Sciatic nerve (tissue), 2 donors: ENCODE measurements at places on chromosomes 4 and X.

DNA sequence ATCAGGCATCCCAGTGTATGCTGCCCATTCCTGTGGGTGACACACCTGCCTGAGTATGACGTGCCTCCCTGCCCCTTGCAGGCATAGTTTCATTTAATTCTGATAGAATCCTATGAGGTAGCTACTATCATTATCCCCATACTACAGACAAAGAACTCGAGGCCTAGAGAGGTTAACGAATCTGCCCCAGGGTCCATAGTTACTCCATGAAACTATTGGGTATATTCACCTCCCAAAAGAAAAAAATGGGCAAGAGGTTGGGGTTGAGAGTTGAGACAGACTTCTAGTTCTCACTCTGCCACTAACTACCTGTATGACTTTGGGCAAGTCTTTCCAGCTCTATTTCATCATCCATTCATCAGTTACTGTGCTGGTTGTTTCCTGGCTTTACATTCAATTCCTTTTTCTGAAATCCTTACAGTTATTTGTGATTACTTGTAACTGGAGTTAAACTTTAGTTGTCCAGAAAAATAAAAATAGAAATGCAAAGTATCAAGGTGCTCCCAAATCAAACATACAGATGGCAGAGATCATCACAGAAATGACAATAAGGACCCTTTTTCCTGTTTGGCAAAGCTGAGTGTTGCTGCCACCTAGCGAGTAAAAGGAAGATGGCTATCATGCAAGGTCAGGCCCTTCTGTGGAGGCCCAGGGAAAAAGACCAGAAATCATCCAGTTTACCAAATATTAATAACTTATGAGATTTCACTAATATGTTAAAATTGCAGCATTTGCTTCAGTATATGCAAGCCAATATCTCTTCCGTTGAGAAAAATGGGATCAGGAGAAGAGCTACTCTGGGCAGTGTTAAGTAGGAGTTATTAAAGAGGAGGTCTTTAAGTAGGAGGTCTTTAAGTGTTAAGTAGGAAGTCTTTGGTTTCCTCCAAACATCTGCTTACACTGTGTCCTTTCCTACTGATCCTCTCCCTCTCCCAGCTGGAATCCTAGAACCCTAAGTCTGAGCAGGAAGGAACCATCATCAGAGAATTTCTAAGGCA, 17.1 kb upstream of the MAP7D3 start:
- peak; percentile 62 for DNase-seq

GRCh38 chr4:89511776-89512175, 204.2 kb upstream of the GPRIN3 start:
- no peak for DNase-seq

- DNase-seq, result no peak
These were observed 46.6 kb downstream of the TSPAN7 start for GRCh38 chrX:38607976-38608375.

DNA sequence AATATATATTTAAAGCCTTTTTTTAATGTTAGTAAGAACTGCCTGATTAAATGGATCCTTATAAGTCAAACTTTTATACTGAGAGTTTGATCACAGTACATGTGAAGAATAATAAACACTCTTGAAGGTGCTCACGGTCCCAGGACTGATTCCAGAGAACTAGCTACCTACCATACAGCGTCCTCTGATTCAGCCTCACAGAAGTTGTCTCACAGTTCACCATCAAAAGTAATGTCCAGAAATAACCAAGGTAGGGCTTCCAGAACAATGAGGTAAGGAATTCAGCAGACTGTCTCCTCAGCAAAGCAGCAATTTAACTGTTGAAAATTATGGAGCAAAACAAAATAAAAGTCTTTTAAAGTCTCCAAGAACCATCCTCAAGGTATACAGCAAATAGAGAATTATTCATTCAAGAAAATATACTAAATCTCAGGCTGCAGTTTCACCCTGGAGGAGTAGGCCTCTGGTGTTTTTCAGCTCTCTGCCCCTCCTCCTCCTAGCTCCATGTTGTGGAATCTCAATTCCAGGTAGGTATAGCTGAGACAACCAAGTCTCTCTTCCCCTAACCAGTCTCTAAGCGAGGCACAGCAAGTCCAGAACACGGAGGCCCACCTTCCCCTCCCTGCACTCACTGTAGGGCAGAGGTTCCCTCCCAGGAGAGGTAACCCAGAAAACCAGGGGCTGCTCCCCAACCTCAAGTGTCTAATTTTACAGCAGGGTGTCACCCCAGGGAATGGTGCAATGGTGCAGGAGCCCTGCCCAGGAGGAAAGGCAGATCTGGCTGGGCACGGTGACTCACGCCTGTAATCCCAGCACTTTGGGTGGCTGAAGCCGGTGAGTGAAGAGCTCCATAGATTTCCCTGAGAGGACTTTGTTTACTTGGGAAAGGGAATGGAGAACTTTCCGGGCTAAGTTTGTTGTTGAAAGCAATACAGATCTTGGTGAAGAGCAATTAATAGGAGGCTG, 28.6 kb downstream of the FAM241A start:
- DNase-seq, result no peak

DNA sequence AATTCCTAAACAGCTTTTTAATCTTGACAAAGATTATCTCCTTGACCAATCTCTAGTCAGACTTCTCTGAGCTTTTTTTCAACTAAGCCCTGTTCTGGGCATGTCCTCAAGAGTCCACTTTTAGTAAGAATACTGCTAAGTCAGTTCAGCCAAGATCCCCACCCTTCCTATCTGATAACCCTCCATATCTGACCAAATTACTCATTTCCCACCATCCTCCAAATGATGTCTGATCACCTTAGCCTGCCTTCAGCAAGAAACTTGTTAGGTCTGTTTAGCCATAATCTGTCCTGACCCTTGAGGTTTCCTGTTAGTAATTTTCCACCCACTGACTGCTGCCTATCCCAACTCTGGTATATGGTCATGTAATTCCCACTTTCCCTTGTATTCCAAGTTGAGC, 65.2 kb downstream of the FAM13A start:
- no peak for DNase-seq

DNA sequence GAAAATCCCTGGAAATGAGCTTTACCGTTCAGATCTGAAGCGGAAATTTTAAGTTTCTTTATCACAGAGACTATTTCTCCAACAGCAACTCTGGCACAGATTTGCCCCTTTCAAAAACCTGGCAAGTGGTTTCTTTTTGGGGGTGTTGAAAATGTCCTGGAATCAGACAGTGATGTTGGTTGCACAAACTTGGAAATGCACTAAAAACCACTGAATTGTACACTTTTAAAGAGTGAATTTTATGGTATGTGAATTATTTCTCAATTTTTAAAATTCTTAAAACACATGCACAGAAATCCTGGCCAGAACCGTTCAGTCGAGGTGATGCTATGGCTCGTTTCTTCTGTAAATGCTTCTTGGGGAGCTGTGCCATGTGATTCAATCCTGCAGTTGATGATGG, 121.2 kb upstream of the RBPJ start:
- no peak for DNase-seq

DNA sequence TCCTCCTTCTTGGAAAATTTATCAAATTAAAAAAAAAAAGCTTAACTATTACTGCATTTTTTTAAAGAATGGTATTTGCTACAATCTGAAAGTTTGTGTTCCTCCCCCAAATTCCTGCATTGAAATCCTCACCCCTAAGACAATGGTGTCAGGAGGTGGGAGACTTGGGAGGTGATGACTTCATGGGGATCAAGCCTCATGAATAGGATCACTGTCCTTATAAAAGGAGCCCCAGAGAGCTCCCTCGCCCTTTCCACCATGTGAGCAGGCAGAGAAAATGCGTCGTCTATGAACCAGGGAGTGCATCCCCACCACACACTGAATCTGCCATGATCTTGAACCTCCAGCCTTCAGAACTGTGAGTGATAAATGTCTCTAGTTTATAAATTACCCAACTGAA, 38.0 kb downstream of the DHRSX start:
- no peak for DNase-seq

DNA sequence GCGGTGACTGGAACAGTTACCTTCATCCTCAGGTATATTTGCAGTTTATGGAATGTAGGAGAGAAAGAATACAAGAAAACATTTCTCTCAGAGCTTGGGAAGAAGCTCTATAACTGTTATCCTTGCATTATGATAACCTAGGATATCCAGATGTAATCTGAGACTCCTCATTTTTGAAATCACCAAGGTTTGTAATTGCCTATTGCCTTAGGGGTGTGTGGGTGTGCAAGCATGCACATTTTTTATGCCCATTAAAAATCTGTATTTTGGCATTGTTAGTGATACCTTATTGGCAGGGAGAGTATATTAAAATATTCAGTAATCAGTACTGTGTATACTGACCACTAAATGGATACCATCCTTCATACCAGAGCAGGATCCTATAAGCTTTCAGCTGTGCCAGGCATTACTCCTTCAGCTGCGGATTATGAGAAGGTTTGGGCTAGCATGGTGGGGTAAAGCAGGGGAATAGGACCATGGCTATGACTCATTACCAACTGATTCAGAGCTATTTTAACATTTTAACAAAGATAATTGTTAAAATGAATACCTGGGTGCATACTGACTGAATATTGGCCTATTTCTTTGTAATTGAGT, 8.3 kb downstream of the SEC24B start:
- DNase-seq, result no peak

DNA sequence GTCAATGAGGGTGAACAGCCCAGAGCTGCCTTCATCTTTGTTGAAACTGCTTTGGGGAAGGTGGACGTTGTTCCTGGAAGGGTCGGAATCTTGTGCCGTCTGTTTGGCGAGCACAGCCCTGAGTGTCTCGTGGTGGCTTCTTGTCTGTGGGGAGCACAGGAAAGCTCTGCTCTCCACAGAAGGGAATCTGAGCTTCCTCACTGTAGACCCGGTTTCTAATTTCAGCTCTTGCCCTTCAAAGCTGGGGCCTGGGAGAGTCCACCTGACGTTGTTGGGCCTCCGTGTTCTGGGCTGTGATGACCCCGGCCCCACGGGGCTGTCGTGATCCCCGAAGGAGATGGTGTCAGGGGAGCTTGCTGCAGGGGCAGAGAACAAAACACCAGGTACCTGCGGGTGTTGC, 47.5 kb downstream of the SORCS2 start:
- DNase-seq, result no peak

GRCh38 chr4:139567159-139567870, 11.3 kb upstream of the SETD7 start:
- no peak for DNase-seq

DNA sequence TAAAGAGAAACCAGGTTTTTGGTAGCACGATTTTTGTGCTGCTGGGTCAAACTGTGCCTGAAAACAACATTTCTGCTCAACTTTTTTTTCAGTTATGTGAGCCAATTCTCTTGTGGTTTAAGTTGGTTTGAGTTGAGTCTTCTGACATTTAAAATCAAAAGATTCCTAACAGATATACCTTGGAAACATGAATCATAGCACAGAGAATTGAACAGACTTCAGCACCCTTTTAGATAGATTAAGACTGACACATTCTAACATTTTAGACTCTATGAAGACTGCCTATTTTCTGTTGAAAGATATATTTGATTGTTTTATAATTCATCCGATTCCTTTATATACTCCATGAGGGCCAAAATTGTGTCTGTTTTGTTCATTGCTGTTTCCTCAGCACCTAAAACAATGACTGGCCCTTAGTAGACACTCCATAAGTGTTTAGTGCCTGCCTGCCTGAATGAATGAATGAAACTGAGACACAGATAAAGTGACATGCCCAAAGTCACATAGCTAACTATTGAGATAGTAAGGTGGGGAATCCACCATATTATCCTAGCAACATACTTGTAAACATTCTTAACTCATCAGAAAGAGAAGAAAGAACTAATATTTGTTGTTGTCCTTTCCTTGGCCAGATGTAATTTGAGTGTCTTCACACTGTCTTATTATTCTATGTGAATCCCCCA, 624.0 kb downstream of the MID1IP1 start:
- DNase-seq, result no peak

DNA sequence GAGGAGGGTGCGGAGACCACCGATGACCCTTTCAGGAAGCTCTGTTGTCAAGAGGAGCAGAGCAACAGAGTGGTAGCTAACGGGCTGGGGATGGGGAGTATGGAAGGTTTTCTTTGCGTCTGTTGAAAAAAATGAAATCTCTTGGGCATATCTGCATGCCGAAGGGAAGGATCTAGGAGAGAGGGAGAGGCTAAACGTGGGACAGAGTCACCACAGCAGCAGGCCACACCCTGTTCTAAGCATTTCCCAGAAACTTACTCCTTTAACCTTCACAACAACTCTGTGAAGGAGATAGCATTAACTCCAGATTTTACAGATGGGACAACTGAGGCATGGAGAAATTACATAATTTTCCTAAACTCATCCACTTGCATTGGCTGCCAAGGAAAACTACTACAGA, 71.8 kb upstream of the EXOC1L start:
- no peak for DNase-seq

DNA sequence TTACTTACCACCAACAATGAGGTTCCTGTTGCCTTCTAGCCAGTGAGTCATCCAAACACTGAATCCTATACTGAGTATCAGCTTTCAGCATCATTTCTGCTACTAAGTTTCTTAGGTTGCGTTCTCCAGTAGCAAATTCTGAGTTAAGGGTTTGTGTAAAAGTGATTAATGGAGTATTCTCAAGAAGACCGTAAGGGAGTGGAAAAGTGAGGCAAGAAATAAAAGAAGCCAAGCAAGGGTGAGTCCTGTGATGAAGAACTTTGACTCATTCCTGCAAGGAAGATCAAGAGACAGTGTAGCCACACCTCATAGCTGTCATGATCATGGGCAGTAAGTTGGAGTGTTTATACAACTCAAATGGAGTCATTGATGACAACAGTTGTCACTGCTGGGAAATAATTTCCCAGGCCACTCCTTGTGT, 446.2 kb downstream of the RAPGEF2 start:
- DNase-seq, result no peak

DNA sequence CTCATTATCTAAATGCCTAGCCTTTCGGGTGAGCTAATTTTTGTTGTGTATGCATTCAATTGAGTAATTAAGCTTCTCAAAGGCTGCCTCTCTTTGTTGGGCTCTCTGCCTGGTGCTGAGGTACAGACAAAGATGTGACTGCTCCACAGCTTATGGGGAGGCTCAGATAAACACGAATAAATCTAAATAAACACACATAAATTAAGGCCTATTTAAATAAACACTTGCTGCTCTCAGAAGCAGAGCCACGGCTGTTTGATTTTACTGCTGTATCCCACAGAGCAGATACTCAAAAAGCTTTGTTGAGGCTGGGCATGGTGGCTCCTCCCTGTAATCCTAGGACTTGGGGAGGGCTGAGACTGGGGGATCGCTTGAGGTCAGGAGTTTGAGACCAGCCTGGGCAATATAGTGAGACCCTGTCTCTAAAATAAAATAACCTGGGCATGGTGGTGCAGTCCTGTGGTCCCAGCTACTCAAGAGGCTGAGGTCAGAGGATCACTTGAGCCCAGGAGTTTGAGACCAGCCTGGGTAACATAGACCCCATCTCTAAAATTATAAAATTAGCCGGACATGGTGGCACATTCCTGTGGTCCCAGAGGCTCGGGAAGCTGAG, 8.4 kb upstream of the CD99 start:
- DNase-seq, result no peak

DNA sequence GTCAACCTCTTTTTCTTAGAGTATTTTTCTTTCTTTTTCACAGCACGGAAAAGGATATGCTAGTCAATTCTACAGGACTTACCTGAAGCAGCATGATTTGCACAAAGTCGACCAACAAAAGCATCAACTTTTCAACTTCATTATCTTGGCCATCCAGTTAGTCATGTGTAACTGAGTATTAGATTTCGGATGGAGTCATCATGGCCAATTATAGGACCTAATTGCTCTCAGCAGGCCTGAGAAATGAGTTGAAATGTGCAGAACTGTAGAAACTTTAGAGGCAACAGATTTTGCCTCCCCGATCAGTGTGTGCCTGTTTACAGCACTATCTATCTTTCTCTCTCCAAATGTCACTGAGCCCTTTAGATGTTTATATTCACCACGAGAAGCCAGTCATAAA, 41.0 kb downstream of the PCDH10 start:
- no peak for DNase-seq
